ENCODE measurements at places on chromosomes 7 and 10.

DNA sequence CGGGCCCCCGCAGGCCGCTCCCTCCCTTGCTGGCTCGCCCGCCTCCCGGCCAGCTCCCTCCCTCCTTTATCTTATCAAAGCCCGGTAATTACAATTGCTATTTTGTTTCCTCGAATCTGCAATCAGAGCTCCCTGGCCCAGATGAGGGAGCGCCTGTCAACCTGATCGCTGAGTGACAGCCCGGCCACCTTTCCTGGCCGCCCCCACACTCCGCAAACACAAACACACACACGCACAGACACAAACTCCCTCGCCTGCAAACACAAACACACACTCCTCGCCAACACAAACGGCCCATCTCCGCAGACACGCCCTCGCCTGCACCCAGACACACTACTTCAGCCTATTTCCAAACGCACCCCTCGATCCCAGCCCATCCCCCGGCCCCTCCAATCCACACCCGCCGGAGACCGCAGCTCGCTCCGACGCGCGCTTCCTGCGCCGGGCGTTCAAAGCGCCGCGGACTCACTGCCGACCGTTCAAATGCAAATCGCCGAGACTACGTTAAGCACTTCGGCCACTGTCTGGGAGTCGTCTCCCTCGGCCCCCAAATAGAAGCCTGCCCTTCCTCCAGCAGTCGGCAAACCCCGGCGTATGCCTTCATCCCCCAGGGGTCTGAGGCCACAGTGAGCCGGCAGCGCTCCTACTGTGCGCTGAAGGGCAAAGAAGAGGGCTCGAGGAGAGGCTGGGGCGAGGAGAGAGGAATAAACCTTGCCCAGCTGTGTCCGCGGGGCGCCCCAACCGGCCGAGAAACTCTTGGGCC is 3.0 kb upstream of the FGF8 start:
- no peak for DNase-seq

- no peak for DNase-seq
Observed at GRCh38 chr7:138907201-138907847, 73.9 kb downstream of the KIAA1549 start.

- DNase-seq = no peak
Observed at GRCh38 chr10:129637846-129638245, 170.8 kb downstream of the MGMT start.

- no peak for DNase-seq
Observed at GRCh38 chr7:29619848-29620555, 56.4 kb downstream of the PRR15 start.

DNA sequence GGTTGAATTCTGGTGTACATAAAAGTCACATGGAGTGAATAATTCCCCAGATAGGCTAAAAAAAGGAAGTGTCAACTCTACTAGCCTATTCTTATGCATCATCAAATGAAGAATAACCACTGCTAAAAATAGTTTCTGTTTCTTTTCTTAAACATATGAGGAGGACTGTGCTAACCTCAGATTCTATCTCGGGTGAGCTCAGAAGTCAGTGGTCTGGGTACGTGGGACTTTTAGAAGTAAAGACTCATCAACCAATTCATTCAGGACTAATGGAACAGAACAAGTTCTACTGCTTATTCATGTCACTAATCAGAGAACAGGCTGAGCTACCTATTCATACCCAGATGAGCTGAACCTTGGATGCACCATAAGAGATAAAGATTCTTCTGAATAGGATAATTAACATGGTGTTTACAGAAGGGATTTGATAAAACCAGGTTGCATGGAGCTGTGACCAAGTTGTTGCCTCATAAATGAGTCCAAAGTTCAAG is 9.5 kb upstream of the ASAH2 start:
- no peak for DNase-seq

DNA sequence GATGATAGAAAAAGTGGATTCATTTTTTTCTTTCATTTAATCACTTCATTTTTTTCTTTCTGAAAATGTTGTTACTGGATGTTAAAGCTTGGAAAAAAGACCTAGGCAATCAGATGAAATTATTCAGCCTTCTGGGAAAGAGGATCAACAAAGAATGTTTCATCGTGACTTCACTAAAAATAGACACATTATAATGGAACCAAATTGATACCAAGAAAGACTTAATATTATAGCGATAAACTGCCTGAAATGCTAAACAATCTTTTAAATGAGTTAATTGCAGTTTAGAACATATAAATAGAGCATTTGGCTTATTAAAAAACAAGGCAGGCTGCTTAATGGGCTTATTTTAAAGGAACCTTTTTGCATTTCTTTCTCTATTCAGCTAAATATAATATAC is 25.6 kb upstream of the TMEM229A start:
- no peak for DNase-seq

DNA sequence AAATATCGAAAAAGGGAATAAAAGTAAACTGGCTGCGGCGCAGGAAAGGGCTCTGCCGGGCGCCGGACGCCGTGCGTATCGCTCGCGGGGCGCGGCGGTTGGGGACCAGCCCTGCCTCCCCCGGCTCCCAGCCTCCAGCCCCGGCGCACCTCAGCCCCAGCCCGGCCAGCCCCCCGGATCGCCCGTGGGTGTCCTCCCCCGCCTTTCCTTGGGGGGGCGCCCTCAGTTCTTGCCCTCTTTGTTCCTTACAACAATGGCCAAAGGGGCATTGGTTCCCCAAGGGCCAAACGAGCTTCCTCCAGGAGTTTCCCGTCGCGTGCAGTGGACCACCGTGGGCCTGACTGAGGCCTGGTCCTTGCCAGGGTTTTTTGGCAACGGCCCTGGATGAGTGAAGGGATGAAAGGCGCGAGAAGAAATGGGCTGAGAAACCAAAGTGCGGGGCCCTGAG is 1.2 kb downstream of the MACROH2A2 start:
- peak; percentile 39 for DNase-seq

Data from fibroblast of skin of right quadriceps (primary cell).